ENCODE measurements at places on chromosomes 3 and 15.
A peak's percentile ranks its signal among the peaks of the same experiment; 100 is the strongest.

DNA sequence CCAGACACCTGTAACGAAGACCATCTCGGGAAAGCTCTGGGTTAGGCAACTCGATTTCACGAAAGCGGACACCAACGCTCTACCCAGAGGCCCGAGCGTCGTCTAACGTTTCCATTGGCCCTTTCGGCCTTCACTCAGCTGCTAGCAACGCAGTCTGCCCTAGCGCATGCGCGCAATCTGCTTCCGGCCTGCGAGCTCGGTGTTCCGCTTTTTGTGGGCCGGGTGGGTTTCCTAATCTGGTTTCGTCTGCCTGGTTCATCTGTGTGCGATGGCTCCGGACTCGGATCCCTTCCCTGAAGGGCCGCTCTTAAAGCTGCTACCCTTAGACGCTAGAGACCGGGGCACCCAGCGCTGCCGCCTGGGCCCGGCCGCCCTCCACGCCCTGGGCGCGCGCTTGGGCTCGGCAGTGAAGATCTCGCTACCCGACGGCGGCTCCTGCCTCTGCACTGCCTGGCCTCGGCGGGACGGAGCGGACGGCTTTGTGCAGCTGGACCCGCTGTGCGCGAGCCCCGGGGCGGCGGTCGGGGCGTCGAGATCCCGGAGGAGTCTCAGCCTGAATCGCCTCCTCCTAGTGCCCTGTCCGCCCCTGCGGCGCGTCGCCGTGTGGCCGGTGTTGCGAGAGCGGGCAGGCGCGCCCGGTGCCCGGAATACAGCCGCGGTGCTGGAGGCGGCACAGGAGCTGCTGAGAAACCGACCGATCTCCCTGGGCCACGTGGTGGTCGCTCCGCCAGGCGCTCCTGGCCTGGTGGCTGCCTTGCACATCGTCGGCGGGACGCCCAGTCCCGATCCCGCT is 24.0 kb upstream of the GATM start:
- peak; percentile 95 for DNase-seq

- DNase-seq: no peak
Measured at GRCh38 chr3:29011441-29011840, 269.4 kb upstream of the RBMS3 start.

DNA sequence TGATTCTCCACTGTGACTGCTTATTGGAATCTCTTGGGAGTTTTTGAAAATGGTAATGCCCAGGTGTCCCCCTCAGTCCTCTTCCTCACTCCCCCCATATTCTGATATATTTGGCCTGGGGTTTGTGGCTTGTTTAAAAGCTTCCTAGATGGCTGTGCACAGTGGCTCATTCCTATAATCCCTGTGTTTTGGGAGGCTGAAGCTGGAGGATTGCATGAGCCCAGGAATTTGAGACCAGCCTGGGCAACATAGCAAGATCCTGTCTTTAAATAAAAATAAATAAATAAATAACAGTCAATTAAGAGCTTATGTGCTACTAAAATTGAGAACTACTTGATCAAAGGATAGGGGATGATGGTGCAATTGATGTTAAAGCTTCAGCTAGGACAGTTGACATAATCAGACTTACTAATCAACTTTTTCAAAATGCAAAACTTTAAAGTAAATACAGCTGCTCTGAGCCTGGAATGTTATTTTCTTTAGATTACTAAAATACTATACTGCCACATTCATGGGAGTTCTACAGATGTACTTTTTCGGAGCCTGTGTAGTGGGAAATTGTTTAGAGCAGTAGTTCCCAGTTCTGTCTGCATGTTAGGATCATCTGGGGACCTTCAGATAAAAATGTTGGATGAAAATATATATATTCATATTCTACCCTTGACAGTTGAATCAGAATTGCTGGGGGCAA is 33.4 kb downstream of the ARIH1 start:
- no peak for DNase-seq

DNA sequence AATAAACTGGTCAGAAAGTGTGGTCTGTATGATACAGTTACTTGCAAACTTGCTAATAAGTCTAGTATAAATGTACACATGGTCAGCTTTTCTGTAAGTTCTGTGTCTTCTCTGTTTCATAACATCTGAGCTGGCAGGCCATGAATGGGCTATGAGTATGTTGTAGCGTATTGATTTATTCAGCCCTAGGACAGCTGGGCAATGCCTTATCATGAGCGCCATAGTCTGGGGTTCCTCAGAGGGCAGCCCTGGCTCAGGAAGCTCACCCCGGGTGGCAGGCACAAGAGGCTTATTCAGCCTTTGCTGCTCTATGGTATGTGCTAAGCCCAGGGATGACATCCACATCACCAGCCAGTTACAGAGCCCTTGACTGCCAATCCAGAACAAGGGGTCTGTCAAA is 50.7 kb upstream of the CCR2 start:
- DNase-seq: no peak

GRCh38 chr15:93070551-93071296 is 18.3 kb downstream of the RGMA start:
- no peak for DNase-seq

DNA sequence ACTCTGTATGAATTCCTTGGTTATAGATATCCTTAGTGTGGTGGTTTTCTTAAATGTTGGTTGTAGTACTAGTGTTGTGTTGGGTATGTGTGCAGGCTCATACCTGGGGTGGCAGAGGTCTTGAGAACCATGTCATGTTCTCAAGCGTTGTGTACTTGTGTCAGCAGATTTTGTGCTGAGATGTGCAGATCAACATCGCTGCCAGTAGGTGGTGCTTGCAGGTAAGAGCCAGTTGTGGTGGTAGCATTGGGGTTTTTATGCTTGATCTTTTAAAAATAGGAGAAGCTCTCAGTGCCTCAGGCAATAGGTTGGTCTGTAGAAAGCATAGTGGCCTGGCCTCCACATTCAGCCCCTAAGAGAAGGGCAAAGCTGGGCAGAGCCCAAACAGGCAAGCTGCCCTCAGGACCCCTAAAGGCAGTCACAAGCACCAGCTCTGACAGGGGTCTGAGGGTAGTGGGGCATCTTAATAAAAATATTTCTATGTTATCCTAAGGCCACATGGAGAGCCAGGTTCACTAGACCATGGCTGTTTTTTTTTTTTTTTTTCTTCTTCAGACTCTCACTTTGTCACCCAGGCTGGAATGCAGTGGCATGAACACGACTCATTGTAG is 164.0 kb downstream of the IL20RB start:
- no peak for DNase-seq
